Activated naive CD8-positive, alpha-beta T cell treated with anti-CD3 and anti-CD28 coated beads for 36 hours (primary cell): ENCODE measurements at places on chromosomes 2 and 18. TPM values are rescaled to one million over a fixed set of nuclear protein-coding genes. Genes with fewer than 3 reads are reported as not detected.

CERKL gene
- total RNA-seq = 0.06 TPM

ANKAR gene
- 2.4 TPM for total RNA-seq

GPR45 gene
- not detected for total RNA-seq

UNC50 gene
- 29.8 TPM for total RNA-seq

DNA sequence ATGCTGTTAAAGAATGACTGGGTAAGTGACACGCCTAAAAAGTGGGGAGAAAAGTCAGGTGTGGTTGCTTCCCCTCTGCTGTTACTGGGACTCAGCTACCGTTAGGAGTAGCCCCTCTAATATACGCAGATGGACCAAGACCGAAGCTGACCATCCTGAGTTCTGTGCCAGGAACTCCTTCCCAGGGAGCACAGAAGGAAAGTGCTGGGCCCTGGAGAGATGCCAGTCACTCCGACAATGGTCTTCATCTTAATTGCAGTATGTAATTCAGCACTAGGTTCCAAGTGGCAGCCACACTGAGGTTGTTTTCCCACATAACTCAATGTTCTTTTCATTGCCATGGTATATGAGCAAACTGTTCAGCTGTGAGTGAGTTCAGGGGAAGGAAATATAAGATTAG is 19.6 kb upstream of the TMEM200C start:
- no peak for DNase-seq

- no peak for DNase-seq
These were observed 438.0 kb upstream of the ID2 start for GRCh38 chr2:8243748-8244400.

DNA sequence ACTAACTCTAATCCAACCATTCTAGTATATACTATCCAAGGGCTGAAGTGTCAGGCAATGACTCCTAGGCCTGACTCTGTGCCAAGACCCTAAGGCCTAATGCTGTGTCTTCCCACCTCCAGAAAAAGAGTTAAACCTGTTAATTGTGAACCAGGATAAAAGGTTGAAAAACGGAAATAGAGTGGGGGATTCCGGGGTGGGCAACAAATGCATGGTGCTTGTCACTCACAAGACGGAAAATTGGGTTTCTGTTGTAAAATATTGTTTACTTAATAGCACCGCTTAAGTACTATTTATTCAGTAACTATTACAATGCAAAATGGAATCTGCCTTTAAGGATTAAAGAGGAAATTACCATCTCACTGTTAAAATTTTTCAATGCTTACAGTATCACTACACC is 3.2 kb downstream of the STK17B start:
- no peak for DNase-seq

- DNase-seq = no peak
These were observed 26.3 kb upstream of the CRIM1 start for GRCh38 chr2:36329251-36329650.

DNA sequence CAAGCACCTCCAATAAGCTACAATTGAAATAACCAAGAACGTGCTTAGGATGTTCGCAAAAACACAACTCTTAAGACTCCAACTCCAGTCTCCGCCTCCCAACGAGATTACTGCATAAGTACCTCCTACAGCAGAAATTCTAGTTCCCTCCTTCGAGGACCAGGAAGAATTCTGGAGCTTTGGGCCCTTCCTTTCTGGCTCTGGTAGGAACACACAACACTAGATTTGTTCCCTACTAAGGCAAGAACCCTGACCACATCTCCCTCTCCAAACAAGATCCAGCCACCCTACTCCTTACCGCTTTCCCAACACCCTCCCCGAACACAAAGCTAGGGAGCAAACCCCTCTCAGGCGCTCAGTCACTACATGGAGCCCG is 721 bp downstream of the ADAM17 start:
- DNase-seq = peak; percentile 34

GRCh38 chr2:238892796-238893195 is 44.9 kb downstream of the TWIST2 start:
- DNase-seq = no peak

- peak; percentile 70 for DNase-seq
These were observed 63.8 kb downstream of the HAUS1 start for GRCh38 chr18:46167971-46168370.

GRCh38 chr2:32918774-32919173 is 28.0 kb upstream of the LTBP1 start:
- no peak for DNase-seq

DNA sequence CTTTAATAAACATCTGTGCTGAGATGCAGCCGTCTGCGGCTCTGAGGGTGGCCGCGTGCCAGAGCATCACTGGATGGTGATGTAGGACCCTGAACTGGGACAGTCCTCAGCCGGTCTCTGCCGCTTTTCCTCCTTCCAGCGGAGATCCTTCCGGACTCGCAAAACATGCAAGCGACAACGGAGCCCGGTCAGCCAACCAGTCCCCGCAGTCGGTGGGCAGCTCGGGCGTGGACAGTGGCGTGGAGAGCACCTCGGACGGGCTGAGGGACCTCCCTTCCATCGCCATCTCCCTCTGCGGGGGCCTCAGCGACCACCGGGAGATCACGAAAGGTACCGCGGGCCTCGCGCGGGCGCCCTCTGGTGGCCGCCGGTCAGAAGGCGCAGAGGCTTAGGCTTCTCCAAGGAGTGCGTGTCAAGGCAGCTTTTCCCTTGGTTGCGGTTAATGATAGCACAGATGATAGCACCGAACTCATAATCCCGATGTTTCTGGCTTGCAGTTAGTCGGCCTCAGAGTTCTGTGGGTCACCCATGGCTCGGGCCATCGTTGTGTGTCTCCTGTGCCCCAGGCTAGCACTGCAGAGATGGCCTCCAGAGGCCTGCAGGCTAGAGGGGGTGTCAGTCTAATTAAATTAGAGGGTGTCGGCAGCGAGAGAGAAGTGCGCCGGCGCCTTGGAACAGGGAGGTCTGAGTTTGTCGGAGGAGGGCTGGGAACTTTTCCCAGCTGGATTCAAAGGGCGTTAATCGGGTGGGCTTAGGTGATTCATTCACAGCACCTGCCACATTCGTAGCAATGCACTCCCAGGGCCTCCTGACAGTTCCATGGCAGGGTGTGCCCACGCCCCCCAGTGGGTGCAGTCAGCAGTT is 38.5 kb downstream of the LPIN1 start:
- DNase-seq = peak; percentile 48

DNA sequence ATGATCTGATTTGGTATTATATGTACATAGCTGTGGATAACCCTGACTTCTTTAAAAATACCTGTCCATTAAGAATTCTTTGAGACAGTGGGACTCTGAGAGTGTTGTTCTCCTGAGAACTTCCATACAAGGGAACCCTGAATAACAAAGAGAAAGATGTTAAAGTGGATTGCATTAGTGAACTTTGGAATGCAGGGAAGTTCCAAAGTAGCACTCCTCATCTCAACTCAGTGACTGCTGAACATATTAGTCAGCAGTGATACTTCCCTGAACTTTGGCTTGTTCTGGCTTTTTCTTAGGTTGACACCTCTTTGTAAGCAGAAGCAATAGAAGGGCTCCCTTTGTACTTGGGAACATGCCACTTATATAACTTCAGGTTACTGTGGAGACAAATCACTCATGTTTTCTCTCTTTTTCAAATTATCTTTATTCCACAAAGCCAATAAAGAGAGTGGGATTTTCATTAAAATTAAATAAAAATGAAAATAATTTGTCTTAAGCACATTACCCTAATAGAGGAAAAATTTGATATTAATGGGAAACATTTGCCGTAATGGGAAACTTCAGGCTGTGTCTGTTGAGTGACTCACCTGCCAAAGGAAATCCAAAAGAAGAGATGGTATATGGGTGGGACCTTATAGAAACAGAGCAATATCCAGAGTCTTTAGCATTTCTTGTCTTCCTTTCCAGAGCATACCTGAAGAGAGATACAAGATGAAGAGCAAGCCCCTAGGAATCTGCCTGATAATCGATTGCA is 33.3 kb downstream of the CFLAR start:
- DNase-seq = no peak

GRCh38 chr18:23066504-23067039 is 68.7 kb upstream of the CABLES1 start:
- DNase-seq = no peak

DNA sequence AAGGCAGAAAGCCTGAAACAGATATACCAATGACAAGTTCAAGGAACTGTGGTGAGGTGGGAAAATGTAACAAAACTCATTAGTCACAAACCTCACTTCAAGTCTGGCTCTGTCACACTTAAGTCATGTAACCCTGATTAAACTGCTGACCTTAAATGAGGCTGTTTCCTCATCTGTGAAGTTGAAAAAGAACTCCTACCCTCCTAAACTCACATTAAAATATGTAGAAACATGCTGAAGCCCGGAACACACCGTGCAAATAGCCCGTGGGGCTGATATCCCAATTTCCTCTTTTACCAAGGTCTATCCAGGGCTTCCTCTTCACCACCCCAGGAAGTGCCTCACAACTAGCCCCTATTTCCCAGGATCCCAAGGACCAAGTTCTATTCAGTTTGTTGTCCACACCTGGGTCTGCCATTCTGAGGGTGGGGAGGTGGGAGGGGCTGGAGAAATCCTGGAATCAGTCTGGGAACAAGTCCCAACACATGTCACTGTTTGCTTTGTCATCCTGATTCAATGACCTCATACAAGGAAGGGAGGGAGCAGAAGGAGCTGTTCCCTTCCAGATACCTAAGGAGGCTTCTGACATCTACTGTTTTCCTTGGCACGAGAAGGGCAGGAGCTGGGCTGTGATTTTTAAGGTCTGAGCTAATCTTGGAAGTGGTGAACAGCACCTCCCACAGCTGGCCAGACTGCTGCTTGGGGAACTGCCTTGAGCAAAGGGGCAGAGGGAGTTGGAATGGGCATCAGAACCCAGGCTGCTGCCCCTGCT is 42.3 kb downstream of the SLC4A1AP start:
- DNase-seq = no peak

DNA sequence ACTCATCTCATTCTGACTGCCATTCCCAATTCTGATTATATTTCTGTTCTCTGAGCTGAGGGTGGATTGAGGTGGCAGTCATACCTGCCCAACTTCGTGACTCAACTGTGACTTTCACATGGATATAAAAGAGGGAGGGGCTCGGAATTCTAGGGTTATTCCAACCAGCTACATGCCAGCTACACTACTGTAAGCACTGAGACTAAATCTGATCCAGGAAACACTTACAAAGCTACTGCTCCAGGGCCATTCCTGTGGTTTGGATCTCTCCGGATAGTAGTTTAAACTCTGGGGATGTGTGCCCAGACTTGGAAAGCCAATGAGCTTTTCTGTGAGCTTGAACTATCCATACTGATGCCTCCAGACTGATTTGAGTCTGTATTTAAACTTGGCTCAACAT is 7.9 kb downstream of the MAP2 start:
- DNase-seq = no peak

- DNase-seq = no peak
These were observed 159.0 kb downstream of the ZNF516 start for GRCh38 chr18:76335859-76336640.

DNA sequence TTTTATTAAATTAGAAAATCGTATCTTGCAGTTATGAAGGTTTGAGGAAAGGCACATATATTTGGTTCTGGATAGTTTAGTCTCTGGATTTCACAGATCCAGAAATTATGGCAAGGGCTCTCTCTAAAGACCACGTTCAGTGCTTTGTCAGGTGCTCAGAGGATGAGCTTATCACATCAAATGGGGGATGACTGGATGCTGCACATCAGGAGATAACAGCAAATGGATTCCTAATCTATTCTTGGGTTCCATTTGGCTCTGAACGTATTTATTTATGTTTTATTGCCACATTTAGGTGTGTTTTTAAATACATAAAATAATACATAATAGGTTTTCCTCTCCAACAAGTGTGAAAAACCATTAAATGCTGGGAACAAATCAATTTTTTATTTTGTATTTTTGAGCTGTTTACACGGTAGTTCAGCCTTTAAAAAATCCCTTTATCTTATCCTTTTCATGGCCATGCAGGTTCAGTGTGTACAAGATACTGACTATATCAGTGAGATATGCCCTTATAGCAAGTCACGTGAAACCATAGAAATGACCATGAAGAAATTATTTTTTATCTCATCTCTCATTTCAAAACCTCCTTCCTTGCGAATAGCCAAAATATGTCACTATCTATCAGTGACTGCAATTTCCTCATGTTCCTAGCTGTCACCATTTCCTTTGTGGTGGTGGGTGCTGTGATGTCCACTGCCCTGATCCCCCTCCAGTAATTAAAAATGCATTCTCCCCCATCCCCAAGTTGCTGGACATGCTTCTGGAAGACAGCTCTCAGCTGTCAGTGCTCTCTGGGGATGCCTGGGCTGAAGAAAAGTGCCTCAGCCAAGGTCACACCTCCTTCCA is 25.9 kb upstream of the CXCR4 start:
- no peak for DNase-seq

- DNase-seq = no peak
These were observed 256.0 kb upstream of the RAB6C start for GRCh38 chr2:129723277-129724020.

DNA sequence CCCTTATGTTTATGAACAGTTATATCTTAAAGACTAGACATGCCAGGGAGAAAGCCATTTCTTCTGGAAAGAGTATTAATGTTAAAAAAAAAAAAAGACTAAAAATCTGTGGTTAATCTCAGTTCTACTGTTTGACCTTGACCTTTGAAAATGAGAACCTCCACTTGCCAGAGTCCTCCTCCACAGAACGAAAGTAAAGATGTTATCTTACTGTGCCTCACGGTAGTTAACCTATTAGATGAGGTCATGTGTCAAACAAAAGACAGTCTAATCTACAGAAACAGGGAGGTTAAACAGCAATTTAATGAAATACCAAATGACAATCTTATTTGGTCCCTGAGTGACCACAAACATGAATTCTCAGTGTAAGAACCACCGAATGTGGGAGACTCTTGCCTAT is 51.2 kb downstream of the SLC14A2 start:
- no peak for DNase-seq

GRCh38 chr2:83282841-83283240 is 1176.2 kb downstream of the SUCLG1 start:
- no peak for DNase-seq

GRCh38 chr2:216083464-216084281 is 2.0 kb downstream of the TMEM169 start:
- no peak for DNase-seq

- no peak for DNase-seq
These were observed 3.4 kb upstream of the CYP1B1 start for GRCh38 chr2:38079116-38080052.

GRCh38 chr2:85653996-85654395 is 14.0 kb downstream of the SFTPB start:
- DNase-seq = no peak

DNA sequence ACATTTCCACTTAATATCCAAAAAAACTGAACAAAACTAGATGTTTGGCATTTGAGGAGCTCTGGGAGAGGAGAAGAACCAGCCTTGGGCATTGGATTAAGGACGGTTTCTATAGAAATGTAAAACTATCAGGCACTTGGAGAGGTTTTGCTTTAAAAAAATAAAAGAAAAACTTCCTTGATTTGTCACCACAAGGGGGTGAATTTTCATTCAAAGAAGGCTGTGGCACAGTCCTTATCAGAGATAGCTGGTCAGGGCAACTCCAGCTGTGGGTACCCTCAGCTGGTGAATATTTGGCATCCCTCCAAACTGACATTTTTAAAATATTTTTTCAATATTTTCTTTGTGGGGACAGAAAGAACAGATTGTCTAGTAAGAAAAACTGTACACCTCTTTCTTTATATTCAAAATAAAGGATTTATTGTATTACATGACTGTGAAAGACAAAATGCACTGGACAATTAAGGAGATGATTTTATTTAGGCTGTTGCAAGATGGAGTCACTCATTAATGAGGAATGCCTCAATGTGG is 46.1 kb upstream of the TBC1D8 start:
- DNase-seq = no peak
